ENCODE measurements at places on chromosomes 3 and 15.
A peak's percentile ranks its signal among the peaks of the same experiment; 100 is the strongest.

- no peak for DNase-seq
These were observed 90.1 kb upstream of the NEO1 start for GRCh38 chr15:72962054-72962702.

GRCh38 chr15:69398491-69398891 lies 15.7 kb upstream of the KIF23 start:
- peak; percentile 46 for DNase-seq

DNA sequence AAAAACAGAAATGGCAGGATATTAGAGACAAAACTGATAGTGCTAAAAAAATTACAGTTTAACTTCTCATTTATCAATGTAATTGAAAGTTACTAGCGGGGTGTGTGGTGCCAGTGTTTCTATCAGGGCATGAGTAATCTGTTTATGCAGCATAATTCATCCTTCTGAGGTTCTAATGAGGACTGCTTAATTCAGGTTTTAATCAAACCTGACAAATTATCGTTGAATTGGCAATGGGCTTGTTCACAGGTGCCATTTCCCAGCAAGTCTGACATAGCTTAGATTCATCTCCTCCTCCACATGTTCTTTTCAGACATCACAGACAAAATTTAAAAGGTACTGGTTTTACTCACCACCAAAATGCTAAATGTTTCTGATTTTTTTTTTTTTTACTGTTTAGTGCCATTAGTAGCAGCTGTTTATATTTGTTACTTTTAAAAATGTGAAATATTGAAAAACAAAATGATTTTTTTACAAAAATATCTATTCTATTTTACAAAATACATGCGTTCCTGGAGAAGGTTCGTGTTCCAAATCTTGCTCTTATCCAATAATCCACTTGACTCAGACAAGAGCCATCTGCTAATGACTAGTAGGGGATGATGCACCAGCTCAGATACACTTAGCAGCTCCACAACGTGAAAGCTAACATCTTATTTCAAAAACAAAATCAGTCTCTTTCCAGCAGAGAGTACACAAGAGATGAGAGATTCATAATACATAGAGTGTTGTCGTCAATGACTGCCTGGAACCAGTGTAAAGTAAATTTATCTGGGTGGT lies 447.7 kb upstream of the DPPA4 start:
- DNase-seq, result no peak

- DNase-seq, result peak; percentile 84
These were observed 49.9 kb downstream of the KY start for GRCh38 chr3:134600685-134601463.

DNA sequence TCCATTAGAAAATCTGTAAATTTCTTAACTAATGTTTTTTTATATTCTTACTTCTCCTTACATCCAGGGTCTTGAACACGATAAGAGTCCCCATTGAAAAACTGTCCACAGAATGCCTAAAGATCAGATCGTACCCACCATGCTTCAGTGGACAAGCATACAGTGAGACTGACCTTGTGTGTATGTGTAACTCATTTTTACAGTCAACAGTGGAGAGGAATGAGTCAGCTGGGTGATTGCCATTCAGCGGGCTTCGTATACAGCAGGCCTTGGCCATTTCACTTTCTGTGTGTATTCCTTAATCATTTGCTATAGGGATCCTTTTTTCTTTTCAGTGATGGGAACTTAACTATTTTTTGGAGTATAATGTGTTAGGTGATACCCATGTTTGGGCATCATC lies 10.6 kb downstream of the PARP14 start:
- DNase-seq, result no peak

- no peak for DNase-seq
These were observed 22.2 kb downstream of the SEMA3G start for GRCh38 chr3:52422669-52423068.

Data from left forelimb (tissue), 1 donor.